Right atrium auricular region (tissue), 2 donors: ENCODE measurements at places on chromosomes 7 and 10.
A peak's percentile ranks its signal among the peaks of the same experiment; 100 is the strongest.

- peak; percentile 87 for DNase-seq
Measured at GRCh38 chr10:116787893-116788665, 45.7 kb upstream of the HSPA12A start.

DNA sequence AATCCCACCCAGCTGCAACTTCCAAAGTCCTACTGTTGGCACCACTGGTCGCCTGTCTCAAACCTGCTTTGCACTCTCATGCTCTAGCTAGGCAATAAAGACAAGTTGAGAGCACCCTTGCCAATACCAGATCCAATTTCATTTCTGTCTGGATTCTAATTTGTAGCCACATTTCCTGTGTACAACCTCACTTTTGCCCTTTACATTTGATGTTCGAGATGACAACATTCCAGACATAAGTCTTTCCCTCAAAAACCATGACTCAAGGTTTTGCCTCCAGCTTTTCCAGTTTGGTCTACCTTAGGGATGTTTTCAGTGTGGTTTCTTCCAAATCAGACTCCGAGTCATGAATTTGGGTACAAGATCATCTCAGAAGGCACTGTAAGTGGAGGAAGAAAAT is 309.0 kb downstream of the GPAM start:
- no peak for DNase-seq

DNA sequence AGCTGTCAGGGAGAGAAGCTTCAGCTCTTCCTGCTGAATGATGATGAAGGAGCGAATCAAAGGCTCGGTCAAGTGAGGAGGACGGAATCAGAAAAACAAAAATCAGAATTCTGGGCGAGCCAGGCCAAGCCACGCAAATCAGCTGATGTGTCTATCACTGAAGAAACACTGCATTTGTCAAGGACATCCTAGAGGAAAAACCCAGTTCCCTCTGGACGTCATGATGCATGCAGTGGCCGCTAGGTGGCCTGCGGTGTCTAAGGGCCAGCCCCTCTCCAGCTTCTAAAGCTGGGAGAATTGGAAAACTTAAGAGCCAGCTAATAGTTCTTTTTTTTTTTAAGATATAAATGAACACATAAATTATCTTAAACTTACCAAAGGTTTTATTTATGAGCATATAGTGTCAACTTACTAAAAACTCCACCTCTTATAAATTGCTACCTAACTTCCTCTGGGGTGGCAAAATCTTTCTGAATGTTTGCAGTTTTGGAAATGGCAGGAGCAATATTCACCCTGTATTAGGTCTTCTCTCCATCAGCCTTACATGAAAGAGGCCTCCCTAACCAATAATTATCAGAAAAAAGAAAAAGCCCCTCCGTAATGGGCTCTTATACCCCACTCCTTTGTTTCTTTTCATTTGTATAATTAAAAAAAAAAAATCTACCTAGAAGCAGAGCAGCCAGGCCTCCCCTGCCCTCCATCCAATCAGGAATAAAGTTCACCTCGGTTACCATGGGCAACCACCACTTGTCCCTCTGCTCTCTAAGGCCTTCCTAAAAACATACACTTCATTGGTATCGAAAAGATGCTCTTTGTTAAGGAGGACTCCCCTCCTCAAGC is 186.8 kb downstream of the USP6NL start:
- DNase-seq, result no peak

DNA sequence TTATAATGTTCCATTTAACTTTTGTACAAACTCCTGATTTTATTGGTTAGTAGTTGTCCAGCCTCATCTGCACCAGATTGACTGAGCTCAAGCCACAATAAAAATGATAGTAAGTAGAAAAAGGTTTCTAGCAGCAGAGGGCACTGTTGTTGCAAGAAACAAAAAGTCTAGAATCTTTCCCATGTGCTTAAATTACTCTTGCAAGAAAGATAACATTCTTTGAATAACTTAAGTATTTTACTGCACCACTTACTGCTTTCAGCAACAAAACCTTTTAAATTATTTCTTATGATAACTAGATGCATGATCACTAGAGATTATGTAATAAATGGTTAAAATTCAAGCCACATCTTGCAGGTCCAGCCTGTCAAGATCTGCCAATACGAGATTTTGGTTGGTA is 27.0 kb downstream of the LMOD2 start:
- DNase-seq, result no peak

DNA sequence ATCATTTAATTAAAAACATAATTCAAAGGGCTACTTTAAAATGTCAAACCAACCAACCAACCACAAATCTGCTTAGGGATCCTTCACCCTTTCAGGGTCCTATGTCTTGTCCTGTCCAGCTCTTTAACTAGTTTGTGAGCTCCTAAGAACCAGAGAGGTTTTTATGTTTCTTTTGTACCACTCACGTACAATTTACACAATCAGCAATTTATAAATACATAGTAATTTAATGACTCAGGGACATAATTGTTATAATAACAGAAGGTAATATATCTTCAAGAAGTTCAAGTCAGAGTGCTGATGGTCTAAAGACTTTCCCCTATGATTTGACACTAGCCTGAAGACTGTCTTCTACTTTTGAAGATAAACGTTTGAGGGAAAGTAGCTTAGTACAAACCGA is 16.0 kb downstream of the DHX32 start:
- no peak for DNase-seq

DNA sequence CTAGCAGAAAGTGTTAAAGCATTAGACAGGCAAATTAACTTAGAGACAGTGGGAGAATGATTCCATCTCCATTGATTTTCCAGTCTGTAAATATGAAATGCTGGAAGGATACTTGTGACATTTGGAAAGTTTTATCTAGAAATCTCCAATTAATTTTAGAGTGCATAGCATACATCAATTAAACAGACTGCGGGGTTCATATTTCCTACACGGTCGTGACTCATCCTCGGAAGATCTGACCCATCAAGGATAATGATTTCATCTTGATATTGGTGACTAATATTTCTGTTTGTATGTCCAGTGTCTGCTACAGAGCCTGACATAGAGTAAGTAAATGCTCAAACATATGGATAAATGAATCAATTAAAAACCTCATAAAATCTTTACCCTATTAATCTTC is 474.9 kb downstream of the KCNMA1 start:
- DNase-seq, result no peak

- DNase-seq, result no peak
Measured at GRCh38 chr7:30971440-30971839, 7.7 kb downstream of the GHRHR start.

- DNase-seq, result no peak
Measured at GRCh38 chr7:155482511-155483183, 24.7 kb downstream of the EN2 start.

DNA sequence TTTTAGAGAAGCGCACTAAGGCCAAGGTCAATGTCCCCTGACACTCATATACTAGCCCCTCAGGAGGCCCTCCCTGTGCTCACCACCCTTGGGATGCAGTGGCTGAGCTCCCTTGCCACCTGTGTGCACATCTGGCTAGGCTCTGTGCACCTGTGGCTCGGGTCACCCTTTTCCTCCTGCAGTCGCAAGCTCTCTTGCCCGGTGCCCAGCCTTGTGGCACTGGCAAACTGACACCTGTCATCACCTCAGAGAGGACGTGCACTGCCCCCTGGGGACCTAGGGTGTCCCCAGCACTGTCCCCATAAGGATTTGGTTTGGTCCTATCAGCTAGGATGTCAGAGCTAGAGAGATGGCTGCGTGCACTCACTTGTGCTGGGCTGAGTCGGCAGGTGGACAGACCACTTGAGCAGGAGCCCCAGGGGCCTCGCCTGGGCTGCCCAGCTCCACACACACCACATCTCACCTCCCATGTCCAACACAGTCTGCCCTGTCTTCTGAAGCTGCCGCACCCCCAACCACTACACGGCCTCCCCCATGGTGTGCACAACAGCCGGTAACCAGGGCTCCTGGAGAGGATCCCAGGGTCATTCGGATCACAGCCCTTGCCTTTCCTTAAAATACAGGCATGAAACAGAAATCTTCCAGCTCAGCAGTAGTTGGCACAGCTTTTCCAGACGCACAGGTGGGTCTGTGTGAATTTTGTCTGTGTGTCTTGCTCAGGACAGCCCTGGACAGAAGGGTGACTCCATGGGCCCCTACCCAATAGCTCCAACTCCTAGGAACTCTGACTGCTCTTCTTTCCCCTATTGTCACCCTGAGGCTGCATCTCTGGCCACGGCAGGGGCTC is 111.0 kb downstream of the GRID1 start:
- DNase-seq, result no peak

GRCh38 chr7:106278695-106279094 is 6.1 kb downstream of the NAMPT start:
- no peak for DNase-seq

DNA sequence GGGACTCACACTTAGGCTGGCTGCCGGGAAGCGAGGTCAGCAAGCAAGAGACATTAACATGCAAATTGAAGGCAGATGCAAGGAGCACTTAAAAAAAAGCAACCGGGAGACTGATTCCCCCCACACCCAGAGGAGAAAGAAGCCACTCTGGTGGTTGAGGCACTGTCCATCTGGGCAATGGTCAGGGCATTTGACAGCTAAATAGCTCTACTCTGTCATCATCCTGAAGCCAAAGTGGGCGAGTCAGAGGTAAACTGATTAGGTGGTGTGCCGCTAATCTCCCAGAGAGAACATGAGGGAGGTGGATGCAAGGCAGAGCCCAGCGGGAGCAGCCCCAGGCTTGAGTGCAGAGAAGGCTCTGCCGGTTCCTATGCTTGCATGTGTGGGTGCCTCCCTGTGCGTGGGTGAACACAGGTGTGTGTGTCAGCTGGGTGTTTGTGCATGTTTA is 100.6 kb downstream of the PLXNA4 start:
- no peak for DNase-seq

- no peak for DNase-seq
Measured at GRCh38 chr10:71842422-71842821, 8.6 kb downstream of the PSAP start.

DNA sequence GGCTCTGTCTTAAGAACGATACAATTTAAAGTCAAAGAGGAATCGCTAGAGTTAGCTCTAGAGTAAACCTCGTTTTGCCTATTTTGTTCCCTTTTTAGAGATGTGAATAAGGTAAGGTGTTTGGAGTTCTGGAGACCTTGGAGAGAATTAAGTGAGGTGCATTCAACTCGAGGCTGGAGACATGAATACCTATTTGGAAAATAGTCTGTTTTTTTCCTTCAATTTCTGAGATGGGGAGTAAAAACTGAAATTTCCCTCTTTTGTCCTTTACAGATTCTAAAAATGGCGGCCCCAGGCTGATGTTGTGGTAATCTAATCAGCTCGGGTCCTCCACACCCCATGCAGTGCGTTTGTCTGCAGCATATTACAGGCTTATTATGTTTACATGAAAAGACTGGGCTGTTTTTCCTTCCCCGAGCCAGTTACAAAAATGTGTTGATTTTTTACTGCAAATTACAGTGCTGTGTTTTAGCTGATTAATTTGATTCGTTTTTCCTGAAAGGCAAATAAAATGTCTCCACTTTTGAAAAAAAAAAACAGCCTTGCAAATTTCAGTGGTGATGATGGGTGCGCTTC is 1.5 kb downstream of the KMT2E start:
- DNase-seq, result no peak

DNA sequence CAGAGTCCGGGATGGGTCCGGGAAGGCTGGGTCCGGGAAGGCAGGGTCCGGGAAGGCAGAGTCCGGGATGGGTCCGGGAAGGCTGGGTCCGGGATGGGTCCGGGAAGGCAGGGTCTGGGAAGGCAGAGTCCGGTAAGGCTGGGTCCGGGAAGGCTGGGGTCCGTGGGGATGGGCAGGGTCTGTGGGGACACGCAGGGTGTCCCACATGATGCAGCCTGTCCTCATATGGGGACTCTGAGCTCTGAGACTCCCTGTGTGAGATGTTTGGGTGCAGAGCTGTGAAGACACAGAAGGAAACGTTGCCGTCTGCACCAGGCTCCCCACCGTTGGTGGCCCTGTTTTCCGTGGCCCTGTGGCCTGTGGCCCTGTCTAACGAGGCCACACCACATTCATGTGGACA is 45.7 kb upstream of the ADGRA1 start:
- DNase-seq, result no peak
